ENCODE measurements at places on chromosomes 7 and 10.

- DNase-seq: no peak
Measured at GRCh38 chr10:78450807-78451485, 417.3 kb downstream of the RPS24 start.

DNA sequence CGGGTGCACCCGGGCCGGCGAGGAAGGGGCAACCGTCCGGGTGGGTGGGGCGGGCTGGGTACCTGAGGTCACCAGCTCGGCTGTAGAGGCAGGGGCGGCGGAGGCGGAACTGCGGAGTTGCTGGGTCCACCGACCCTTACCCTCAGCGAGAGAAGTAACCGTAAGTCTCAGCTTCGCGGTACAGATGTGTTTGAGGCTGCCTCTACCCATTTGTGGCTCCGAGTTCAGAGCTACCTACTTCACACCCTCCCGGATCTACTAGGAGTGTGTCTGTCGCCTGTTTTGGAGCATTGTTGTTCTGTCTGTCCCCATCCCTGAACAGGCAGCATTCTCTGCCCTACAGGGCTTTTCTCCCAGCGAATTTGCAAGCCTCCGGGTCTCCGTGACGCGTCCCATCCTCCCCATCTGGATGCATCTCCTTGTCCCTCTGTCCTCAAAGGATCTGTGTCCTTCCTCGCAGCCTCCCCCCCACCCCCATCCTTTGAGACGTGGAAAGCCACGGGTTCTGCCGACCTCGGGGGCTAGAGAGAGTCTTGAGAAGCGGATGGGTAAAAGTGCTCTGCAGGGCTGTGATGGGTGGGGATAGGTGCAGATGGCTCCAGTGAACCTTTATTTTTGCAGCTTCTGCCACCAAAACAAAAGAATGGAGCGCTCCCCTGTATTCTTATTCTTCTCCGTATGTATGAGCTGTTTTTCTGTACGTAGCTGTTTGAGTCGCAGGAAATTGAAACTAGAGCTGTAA, 757 bp downstream of the ANKIB1 start:
- DNase-seq: peak; percentile 76

GRCh38 chr10:61900829-61901792, at the start of gene ARID5B:
Gene ARID5B (plus strand): TSS chr10:61901699. CDS start chr10:61901710, 11 bp downstream.
- peak; percentile 81 for DNase-seq

GRCh38 chr10:29499993-29500537, 134.7 kb downstream of the SVIL start:
- DNase-seq: no peak

GRCh38 chr7:135798095-135798494, 49.5 kb upstream of the FAM180A start:
- no peak for DNase-seq

- DNase-seq: no peak
Measured at GRCh38 chr10:14353291-14353913, 22.7 kb upstream of the FRMD4A start.
